ENCODE measurements at places on chromosomes 3 and 15.

DNA sequence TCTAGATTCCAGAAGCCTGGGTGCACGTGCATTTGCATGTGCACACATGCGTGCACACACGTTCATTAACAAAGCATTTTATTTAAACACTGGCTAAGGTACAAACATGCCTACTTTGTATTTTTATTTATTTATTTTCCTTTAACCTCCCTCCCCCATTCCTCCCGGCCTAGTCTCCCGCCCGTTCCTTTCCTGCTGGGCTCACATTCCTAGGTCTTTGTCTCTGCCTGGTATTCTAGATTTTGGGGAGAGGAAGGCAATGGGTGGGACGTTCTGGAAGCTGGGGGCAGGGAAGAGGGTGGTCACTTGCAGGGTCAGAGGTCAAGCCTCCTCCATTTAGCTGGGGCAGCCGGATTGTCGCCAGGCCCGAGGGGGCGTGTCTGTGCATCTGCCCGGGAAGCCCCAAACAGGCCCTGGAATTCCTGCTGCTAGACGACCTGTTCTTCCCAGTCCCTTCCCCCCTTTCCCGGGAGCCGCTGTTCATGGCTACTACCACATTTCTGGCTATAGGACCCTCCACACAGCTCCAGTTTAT is 51.8 kb downstream of the TRIM71 start:
- DNase-seq, result no peak

DNA sequence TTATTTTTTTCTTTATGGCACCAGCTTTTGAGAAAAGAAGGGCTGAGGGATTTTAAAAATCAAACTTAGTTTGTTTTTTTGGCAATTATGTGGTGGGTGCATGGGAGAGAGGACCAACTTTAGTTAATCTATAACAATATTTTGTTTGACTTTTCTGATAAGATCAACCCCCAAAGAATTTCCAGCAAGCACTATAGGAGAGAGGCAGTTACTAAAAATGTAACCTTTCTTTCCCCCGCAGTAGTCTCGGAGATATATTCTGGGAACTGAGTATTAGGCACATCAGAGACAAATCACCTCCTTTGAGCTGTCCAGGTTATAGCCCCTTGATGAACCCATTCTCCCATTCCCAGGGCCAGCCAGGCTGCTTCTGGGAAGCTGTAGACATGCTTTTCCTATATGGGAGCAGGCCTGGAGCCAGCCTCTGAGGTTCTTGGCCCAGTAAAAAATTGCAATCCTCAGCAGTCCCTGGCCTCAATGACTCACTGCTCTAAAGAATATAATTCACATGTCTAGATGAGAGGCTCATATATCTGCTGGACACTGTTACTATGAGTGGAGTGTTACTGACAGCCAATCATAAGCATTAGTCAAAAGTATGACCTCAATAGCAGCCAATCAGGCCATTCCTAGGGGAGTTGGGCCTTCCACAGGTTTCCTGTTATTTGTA is 138.3 kb upstream of the AGBL1 start:
- DNase-seq, result no peak

- no peak for DNase-seq
Observed at GRCh38 chr3:23704298-23704697, 101.5 kb upstream of the UBE2E1 start.

GRCh38 chr3:132847849-132848625 is 125.8 kb upstream of the NPHP3 start:
- DNase-seq, result no peak

DNA sequence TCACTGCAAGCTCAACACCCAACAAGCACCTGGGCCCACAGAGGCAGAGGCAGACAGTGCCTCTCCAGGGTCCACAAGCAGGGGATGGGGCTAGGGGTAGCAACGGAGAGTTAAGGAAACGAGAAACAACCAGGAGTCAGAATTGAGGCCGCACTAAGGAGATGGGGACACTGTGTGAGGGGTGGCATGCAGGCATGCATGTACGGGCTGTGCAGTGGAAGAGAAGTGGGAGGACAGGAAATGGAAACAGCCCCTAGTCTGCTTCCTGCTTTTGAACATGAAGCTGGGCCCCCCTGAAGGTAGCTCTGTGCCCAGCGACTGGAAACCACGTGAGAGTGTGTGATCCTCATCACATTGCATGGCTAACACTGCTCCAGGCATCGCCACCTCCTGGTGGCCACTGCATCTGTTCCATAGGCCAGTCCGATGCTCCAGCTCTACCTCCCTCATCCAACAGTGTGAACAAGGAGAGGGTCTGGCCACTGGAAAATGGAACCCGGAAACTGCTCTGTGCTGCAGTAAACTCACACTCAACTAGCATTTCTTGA is 44.0 kb downstream of the XXYLT1 start:
- peak; percentile 7 for DNase-seq

- no peak for DNase-seq
Observed at GRCh38 chr3:11653298-11654055, 9.8 kb upstream of the VGLL4 start.

GRCh38 chr3:72380193-72380592 is 468.1 kb downstream of the SHQ1 start:
- no peak for DNase-seq

- no peak for DNase-seq
Observed at GRCh38 chr3:14199641-14200040, 21.0 kb downstream of the LSM3 start.

DNA sequence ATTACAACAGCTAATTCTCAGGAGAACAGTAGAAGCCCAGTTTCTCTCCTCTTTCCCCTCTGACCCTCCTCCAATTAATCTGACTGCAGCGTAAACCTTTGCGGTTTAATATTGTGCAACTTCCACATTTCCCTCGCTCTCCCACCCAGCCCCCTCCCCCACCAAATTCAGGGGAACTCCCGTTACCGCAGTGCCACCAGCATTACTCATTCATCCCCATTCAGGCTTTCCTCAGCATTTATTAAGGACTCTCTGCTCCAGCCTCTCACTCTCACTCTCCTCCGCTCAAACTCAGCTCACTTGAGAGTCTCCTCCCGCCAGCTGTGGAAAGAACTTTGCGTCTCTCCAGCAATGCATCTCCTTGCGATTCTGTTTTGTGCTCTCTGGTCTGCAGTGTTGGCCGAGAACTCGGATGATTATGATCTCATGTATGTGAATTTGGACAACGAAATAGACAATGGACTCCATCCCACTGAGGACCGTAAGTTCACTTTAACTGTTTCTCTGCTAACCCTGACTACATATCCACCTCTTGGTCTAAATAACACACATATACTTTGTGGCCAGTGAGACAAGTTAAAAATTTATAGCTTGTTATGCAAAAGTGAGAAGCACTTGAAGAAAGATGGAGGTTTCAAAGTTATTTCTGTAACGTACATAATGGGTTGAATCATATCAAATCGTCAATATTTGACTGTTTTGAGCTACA is at the start of gene PTX3:
TSS of gene PTX3 (plus strand) at position 268 of the 709 bp plus-strand sequence. CDS start at position 352, 84 bp downstream.
- DNase-seq, result peak; percentile 56

DNA sequence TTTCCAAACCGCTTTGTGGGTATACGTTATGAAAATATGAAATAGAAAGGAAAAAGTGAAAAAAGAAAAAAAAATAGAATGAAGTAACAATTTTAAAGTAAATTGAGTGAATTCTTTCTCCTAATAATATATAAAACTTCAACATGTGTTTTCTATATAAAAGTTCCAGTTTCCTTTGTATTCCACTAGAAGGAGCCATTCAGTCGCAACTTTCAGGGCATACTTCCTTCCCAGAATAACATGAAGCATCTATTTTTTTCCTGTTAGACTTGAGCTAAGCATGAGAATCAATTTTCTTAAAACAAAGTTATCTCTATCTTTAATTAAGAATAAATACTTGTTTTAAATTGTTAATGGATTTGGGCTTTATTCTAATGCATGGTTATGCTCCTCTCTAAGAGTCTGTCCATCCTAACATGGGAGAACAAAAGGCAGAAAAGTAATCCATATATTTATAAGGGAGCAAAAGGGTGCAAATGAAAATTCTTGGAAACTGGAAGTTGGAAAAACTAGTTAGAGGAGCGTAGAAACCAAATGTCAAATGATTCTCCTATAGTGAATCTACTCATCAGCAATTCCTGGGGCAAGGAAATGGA is 16.0 kb upstream of the VGLL3 start:
- no peak for DNase-seq

GRCh38 chr3:34969513-34969912 is 669.8 kb upstream of the ARPP21 start:
- DNase-seq, result no peak

GRCh38 chr3:45881078-45882022 is 5.0 kb upstream of the CCR9 start:
- DNase-seq, result peak; percentile 49

Data from CD4-positive, alpha-beta T cell treated with Interferon alpha-2 for 1 hour (primary cell).